Heart left ventricle (tissue), 16 donors: ENCODE measurements at places on chromosomes 4 and X. TPM values are rescaled to one million over a fixed set of nuclear protein-coding genes. Genes with fewer than 3 reads are reported as not detected.

DNA sequence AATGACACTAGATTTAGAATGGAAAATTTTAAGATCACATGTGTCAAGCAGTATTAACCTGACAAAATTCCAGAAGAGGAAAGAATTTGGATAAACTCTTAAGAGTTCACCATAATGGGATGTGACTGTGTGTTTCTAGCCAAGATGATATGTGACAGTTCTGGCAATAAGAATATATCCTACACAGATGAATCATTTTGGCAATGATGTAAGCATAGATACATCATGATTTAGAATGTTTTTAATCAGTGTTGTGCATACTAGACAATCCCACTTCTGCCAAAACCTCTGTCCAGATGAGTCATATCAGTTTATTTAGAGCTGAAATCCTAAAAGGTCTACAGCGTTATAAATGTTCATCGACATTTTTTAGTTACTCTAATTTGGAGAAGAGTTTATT lies 48.8 kb downstream of the PTCHD1 start:
- no peak for DNase-seq

DNA sequence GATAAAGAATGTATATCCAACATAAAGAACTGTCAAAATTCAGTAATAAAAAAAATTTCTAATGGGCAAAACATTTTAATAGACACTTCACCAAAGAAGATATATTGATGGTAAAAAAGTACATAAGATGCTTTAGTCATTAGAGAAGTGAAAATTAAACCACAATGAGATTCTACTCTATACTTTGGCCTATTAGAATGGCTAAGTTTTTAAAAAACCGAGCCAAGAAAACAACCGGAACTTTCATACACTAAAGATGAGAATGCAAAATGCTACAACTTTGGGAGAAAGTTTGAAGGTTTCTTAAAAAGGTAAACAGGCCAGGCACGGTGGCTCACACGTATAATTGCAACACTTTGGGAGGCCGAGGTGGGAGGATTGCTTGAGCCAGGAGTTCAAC lies 20.8 kb downstream of the CNOT6L start:
- DNase-seq, result no peak

HPSE gene
- total RNA-seq, result 0.75 TPM

- no peak for DNase-seq
Measured at GRCh38 chr4:8377103-8378075, 63.1 kb downstream of the ACOX3 start.
